ENCODE measurements at places on chromosomes 13 and 19. TPM values are rescaled to one million over a fixed set of nuclear protein-coding genes. Genes with fewer than 3 reads are reported as not detected.

The CGB2 gene
- total RNA-seq, result not detected

The CYSLTR2 gene
- 4.5 TPM for total RNA-seq

The ZNF460 gene
- 68.5 TPM for total RNA-seq

The KASH5 gene
- not detected for total RNA-seq

The LMTK3 gene
- total RNA-seq, result 6.3 TPM

The IGFL3 gene
- total RNA-seq, result not detected

The LPAR2 gene
- 120 TPM for total RNA-seq

The PSG7 gene
- not detected for total RNA-seq

The PAK4 gene
- total RNA-seq, result 10.9 TPM

The TMC4 gene
- 1.1 TPM for total RNA-seq

The IZUMO2 gene
- total RNA-seq, result not detected

The KRTDAP gene
- total RNA-seq, result not detected

The FUT6 gene
- total RNA-seq, result not detected

The ZNF90 gene
- total RNA-seq, result 2.8 TPM

The ISYNA1 gene
- 26.2 TPM for total RNA-seq

The TBXA2R gene
- total RNA-seq, result 1.7 TPM

The ADGRE1 gene
- total RNA-seq, result 2.4 TPM

The YJEFN3 gene
- total RNA-seq, result 6.6 TPM

The COX7A1 gene
- total RNA-seq, result not detected

The SIGLEC12 gene
- total RNA-seq, result not detected

The PSG11 gene
- total RNA-seq, result not detected

The ZNF560 gene
- total RNA-seq, result not detected

The NOSIP gene
- 124 TPM for total RNA-seq

The LGALS14 gene
- total RNA-seq, result not detected

The FPR1 gene
- not detected for total RNA-seq

The ZNF888 gene
- total RNA-seq, result 5.0 TPM

The FAM187B gene
- not detected for total RNA-seq

The ZNF345 gene
- 9.1 TPM for total RNA-seq

The DMAC2 gene
- 26.8 TPM for total RNA-seq

The MYH14 gene
- total RNA-seq, result not detected

The ENOX1 gene
- not detected for total RNA-seq

The KIR2DL3 gene
- not detected for total RNA-seq

The C19orf18 gene
- 1.6 TPM for total RNA-seq

The FOSB gene
- total RNA-seq, result 731 TPM

The KLK11 gene
- not detected for total RNA-seq

The PRRG2 gene
- 0.84 TPM for total RNA-seq

The MAB21L1 gene
- total RNA-seq, result not detected

The GPC5 gene
- 0.81 TPM for total RNA-seq

The NTN5 gene
- 2.3 TPM for total RNA-seq

The LRG1 gene
- 0.49 TPM for total RNA-seq

The TMEM86B gene
- total RNA-seq, result 13.3 TPM

The ACP7 gene
- not detected for total RNA-seq

The LRRC63 gene
- total RNA-seq, result 0.20 TPM

The C19orf33 gene
- total RNA-seq, result not detected

The LILRB5 gene
- not detected for total RNA-seq

The MZT1 gene
- total RNA-seq, result 8.8 TPM

The SHANK1 gene
- total RNA-seq, result not detected

The FCHO1 gene
- total RNA-seq, result 71.9 TPM

The PRPF31 gene
- 57.8 TPM for total RNA-seq

The DCT gene
- 0.44 TPM for total RNA-seq

The AP2S1 gene
- 41.5 TPM for total RNA-seq

The B3GNT8 gene
- 0.67 TPM for total RNA-seq

The BST2 gene
- 45.6 TPM for total RNA-seq

The ZIC2 gene
- not detected for total RNA-seq

The GJB2 gene
- total RNA-seq, result not detected

Measured in CD4-positive, CD25-positive, alpha-beta regulatory T cell (primary cell).